ENCODE measurements at places on chromosomes 5 and 9.

GRCh38 chr9:105194234-105194633 is 50.2 kb upstream of the SLC44A1 start:
- no peak for DNase-seq

DNA sequence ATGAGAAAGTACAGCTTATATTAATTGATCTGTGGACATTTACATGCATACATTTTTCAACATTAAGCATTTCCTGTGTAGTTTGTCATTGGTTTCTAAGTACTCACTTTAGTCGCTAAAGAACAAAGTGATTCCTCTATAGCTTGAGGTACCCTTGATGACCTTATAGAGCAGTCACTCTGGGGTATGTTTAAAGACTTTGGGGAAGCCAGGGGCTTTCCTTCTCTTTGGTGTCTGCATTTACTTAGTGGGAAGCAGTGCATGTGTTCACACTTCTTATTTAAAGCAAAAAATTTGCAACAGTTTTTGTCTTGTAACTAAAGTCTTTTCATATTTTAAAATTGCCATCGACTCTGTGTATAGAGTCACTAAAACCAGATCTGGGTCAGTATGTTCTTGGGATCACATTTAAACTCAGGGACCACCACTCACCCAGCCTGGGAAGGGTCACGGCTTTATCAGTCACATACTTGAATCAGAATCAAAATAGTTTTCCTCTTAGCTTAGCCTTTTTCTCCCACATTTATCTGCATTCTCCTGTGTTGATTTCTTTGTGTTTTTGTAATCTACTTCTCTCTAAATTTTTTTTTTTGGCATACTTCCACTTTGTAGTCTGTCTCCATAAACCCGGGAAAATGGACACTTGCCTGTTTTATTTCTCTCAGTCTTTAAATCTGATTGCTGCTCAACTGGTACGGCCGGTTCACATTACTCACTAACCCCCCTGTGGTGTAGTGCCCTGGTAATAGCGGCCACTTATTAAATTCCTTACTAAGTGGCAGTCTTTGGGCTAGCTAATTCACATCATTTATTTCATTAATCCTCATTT is 143.9 kb upstream of the FBN2 start:
- no peak for DNase-seq

- no peak for DNase-seq
Measured at GRCh38 chr5:18745042-18745987, 1111.1 kb downstream of the TAF11L14 start.

DNA sequence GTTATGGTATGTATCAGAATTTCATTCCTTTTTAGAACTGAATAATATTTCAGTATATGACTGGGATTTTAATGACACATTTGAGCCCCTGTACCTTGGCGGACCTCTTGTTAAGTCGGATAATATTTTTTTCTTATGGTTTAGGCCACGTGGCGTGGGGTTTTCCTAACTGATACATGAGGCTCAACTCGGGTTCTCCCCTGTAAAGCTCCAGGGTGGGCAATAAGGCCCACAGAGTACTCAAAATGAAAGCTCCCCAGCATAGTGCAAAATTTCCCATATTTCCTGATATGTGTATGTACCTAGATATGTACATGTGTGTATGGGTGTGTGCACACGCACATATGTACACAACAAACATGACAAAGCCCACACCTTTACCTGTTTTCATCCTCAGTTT is 24.5 kb downstream of the TICAM2 start:
- no peak for DNase-seq

DNA sequence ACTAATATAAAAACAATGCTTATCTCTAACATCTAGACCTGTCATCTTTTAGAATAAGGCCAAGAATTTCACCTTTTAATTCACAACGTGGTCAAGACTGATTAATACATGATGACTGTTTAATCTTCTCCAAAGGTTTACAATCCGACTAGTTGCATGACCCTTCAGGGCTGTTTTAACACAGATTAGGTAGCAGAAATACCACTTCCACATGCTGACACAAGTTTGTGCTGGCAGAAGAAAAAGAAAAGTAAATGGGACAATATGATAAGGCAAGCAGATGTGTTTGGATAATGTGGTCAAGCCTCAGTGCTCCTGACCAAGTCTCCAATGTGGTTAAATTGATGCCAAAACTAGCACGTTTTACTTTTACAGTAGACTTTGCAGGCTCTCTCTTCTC is 31.1 kb downstream of the SEMA6A start:
- DNase-seq, result no peak

- no peak for DNase-seq
Measured at GRCh38 chr9:123773783-123774182, 156.1 kb downstream of the DENND1A start.

DNA sequence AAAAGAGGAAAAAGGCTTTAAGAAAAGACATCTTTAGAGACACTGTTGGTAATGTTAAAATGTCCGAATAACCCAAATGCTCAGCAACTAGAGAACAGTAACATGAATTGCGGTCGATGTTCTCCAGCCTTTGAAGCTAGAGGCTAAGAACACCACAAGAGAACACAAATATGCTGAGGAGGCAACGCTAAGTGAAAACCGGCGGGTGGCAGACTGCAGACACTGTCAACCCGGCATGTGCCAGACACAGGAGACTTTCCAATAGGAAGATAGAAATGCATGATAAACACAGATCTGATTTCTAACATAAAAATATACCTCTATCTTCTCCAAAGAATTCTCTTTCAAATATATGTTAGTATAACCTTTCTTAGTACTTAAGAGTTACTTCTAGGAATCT is 18.4 kb upstream of the DDX41 start:
- DNase-seq, result no peak

- DNase-seq, result no peak
Measured at GRCh38 chr5:128315671-128316070, 222.4 kb downstream of the FBN2 start.

DNA sequence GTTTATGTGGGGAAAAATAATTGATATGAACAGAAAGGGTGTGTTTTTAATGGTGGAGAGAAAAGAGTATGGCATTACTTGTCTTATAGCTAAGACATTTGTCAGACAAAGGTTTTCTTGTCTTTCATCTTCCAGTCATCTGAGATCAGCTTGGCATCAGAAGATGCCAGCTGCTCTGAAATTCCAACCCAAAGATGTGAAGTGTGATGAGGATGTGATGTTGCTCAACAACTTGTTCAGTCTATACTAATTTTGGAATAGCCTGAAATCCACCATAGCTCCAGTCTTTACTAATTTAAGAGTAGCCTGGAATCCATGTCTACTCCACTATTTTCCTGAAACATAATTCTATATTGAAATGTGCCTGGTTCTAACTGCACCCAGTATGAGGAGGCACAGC is 182.3 kb downstream of the CFAP90 start:
- DNase-seq, result no peak

DNA sequence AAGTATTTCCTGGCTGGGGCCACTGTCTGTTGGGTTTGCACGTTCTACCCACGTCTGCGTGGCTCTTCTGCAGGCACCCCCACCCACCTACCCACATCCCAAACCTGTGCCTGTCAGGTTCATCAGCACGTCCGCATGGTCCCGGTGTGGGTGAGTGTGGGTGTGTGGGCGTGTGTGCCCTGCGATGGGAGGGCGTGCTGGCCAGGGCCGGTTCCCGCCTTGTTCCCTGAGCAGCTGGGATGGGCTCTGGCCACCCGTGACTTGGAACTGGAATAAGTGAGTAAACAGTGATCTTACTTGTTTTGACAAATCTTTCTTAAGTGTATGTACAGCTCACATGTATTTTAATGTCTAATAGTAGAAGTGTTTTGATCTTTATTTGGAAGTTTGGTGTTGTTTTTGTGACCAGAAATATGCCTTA is 20.4 kb downstream of the ERGIC1 start:
- DNase-seq, result no peak

GRCh38 chr5:115461506-115462290 is 82.9 kb downstream of the FEM1C start:
- DNase-seq, result no peak

DNA sequence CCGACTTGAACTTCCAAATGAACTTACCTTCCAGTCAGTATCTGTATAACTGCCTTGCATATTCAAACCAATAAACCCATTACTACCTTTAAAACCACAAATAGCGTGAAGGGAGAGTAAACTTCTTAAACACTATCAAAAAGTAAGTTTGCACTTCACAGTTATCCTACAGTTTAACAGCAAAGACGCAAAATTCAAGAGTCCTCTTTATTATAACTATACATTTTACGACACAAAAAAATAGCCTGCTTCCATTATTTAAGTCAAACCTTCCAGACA is 1.8 kb downstream of the PTBP3 start:
- no peak for DNase-seq

- DNase-seq, result no peak
Measured at GRCh38 chr5:111404270-111404769, 108.0 kb downstream of the STARD4 start.

GRCh38 chr9:125190361-125190801 is 778 bp upstream of the PPP6C start:
- DNase-seq, result no peak

DNA sequence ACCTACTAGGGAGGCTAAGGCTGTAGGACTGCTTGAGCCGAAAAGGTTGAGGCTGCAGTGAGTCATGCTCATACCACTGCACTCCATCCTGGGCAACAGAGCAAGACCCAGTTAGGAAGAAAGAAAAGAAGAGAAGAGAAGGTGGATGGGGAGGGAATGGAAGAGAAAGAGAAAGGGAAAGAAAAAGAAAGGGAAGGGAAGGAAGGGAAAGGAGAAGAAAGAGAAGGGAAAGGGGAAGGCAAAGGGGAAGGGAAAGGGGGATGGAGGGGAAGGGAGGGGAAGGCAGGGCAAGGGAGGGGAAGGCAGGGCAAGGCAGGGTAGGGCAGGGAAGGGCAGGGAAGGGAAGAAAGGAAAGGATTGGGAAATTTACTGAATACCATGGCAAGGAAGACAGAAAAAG is 157.0 kb downstream of the ACTL7B start:
- DNase-seq, result no peak

DNA sequence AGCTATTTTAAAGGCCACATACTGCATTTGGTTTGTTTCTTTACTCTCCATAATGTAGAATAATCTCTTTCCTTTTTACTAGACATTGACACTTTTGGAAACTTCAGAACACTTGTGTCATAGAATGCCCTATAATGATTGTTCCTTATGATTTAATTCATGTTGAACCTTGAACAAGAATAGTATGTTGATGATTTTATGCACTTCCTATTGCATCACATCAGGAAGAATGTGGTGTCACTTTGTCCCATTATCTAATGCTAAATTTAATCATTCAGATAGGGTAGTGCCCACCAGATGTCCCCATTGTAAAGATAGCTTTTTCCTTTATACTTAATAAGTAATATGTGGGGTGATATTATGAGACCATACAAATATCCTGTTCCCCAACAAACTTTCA is 19.4 kb upstream of the DEPDC1B start:
- DNase-seq, result no peak

DNA sequence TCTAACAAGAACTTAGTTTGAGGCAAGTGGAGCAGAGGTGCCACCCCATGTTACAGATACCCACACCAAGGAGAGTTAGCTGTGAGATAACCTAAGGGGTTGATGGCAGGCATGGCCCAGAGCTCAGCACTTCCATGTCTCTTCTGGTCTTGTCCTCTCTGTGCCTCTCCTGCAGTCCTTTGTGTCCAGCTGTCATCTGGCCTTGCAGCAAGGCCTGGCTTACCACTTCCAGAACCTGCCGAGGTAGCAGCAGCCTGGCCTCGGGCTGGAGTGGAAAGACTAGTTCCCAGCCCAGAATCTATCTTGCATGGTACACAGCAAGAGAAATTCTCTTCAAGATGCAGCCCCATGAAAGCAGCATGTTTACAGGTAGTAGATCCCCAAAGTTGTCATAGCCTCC is 41.5 kb downstream of the PIP5K1B start:
- no peak for DNase-seq

DNA sequence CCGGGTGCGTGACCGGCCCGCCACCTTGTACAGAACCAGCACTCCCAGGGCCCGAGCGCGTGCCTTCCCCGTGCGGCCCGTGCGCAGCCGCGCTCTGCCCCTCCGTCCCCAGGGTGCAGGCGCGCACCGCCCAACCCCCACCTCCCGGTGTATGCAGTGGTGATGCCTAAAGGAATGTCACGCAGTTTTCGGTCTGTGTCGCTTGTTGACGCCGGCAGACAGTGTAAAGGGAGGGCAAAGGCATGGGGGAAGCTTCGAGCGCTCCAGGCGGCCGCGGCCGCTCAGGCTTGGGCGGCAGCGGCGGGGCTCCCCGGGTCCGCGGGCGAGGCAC is 1.3 kb downstream of the LRRC26 start:
- DNase-seq, result no peak

GRCh38 chr9:95451065-95451426 is 65.7 kb downstream of the PTCH1 start:
- DNase-seq, result no peak

DNA sequence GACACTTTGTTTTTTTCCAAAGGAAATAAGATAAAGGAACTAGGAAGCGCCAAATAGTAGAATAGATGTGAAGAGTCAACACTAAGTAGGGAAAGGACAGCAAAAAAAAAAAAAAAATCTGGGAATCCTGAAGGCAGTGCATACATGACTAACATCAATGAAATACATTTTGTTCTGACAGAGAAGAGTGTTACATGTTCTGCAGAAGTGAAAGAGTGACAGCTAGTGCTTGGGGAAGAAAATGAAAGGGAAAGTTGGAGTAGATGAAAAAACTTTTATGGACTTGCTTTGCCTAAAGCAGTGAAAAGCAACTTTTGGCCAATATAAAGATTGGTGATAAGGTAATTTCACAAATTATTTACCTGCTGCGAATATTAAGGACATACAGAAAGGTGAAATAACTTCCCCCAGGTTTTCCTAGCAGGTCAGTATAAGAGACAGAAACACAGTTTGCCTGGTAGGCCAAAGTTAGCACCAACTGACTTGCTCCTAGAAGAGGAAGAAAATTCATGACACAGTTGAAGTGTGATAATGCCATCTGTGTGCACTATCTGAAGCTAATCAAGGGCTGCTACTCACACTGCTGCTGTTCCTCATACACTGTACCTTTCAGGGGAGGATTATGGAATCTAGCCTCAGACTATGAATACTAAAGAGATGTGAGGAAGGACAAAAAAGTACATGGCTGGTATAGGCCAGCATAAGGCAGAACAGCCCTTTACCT is 38.6 kb downstream of the RANBP6 start:
- no peak for DNase-seq

DNA sequence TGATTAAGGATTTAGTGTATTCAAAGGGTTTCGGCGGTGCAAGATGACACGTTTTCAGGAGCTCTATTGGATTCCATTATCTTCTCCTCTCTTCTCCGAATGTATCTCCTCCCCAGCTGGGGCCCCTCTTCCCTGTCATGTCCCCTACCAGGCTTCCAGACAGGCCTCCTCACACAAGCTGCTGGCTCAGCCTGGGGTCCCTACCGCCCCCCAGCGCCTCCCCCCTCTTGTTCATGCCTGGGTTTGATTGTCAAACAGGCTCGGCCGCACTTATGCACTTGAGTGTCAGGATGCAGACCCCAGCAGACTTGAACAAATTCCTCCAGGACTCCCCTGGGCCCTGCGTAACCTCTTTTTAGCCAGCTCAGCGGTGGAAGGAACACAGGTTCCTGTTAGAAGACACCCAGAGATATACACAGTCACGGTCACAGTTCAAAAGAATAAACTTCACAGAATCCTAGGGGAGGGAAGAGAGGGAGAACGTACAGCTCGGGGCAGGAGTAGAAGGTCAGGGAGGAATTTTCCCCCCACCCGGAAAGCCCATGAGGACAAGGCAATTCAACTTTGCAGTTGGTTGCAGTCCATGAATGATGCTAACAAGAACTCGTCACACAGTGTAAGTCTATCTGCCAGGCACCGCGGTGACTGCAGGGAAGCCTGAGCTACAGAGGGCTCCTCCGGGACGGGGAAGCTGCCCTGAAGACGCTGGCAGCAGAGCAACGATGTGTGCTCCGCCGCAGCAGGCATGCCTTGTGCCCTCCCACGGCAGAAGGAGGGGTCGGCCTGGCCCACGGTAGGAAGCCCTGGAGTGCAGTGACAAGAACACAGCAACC is 560.0 kb downstream of the BNC2 start:
- no peak for DNase-seq
